ENCODE measurements at places on chromosomes 12 and 14.
A peak's percentile ranks its signal among the peaks of the same experiment; 100 is the strongest.

GRCh38 chr12:87847147-87847546 is 182.1 kb downstream of the C12orf50 start:
- DNase-seq, result no peak

DNA sequence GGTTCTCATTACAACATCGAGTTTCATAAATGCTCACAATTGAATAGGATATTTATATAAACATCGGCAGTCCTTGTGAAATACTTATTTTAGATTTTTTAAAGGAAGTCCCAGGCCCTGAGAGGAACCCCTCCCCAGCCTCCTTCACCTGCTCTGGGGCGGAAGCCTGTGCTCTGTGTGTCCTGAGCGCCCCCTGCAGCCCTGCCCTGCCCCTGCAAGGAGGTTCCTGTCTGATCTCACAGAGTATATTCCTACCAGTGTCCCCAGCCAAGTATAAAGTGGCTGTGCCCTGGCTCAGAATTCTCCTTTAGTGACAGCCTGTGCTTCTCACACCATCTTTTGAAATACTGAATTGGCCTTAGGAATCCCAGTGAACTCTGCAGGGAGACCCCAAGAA is 659.5 kb downstream of the TMEM121 start:
- peak; percentile 61 for DNase-seq

- DNase-seq, result no peak
Observed at GRCh38 chr12:112939761-112940381, 1.6 kb downstream of the OAS3 start.

DNA sequence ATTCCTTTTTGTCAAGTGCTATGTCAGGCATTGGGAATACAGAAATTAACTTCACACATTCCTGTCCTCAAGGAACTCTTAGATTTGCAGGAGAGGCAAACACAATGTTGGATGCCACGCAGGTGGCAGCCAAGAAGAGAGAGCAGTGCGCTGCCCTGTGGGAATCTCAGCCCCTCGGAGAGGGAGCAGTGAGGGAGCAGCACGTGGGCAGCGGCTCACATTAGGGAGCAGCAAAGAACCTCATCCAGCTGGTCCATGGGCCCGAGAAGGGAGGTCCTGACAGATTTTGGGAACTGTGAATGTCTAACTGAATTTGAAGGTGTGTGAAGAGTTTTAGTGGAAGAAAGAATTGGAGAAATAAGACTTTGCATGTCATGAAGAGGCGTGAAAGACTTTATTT is 47.2 kb upstream of the EVL start:
- DNase-seq, result no peak

DNA sequence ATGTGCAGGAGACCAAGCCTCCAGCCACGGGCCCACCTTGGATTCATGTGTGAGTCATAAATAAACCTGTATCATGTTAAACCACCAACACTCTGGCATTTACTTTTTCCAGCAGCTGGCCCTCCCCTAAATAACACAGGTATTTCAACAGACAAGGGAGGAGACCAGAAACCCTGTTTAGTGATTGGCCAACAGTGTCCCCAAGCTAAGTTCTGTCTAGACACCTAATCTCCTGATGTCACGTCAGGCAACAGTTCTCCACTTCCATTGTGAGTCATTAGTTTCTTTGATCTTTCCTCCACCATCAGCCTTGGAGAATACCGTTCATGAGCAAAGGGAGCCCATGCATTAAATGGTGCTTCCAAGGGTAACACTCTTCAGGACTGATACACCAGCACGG is 196.9 kb downstream of the TMEM132C start:
- no peak for DNase-seq

GRCh38 chr14:68016255-68016914 is 196.8 kb downstream of the RAD51B start:
- DNase-seq, result no peak

GRCh38 chr12:80802652-80803400 is 86.1 kb downstream of the MYF5 start:
- DNase-seq, result no peak

GRCh38 chr12:92108651-92109050 is 37.0 kb downstream of the BTG1 start:
- DNase-seq, result no peak

DNA sequence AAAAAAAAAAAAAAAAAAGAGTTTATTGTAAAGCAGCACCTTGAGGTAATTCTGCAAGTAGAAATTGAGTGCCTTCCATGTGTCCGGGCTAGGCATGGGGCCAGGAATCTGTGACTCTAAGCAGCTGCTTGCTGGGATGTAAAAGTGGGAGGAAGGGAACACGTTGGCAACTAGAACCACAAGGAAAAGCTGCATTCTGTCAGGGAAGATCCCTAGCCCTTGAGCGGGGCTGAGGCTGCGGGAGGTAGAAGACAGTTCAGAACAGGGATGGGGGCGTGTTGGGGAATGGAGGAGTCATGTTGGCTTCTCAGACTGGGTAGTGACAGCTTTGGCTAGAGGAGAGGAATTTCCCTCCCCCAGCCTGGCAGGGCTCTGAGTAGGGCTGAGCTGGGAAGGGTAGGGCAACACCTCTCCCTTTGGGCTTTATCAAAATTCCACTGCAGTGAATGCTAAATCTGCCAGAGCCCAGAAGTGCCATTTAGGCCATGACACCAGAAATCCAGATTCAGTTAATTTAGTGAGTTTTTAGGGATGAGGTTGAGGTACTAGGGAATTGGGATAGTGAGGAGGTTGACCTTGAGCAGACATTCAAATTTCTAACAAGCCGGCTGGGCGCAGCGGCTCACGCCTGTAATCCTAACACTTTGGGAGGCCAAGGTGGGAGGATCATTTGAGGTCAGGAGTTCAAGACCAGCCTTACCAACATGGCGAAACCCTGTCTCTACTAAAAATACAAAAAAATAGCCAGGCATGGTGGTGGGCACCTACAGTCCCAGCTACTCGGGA is 3.4 kb upstream of the TRAFD1 start:
- no peak for DNase-seq

- no peak for DNase-seq
Observed at GRCh38 chr14:75208843-75209242, 32.4 kb upstream of the TMED10 start.

DNA sequence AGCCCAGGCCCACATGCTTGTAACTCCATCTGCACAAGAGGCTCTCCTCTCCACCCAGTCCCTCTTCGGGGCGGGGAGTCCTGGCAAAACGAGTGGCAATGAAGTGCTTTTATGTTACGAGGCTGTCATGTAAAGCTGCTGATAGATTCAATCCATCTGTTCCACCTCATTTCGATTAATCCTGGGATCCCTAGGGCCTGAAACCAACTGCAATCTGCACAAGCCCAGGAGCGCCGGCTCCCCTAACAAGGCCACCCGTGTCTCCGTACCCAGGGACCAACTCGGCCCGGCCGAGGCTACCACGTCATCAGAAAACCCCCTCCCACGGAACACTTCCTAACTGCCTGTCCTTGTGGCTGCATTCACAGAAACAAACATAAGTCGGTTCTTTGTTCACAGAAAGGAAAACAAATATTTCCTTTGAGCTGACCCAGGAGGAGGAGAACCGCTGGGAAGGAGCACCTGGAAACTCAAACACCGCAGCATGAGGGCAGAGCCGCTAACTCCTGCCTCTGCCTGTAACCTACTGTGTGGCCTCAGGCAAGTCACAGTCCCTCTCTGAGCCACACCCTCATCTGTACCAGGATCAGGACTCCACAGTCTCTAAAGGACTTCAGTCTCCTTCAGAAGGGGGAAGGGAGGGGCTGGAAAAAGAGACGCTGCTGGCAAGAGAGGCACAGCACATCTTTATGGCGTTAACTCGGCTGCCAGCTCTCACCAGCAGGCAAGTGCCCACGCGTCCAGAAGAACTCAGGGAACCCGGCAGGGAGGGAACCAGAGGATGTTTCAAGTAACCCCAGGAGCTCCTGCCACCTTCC is 47.8 kb downstream of the CCDC88C start:
- no peak for DNase-seq

DNA sequence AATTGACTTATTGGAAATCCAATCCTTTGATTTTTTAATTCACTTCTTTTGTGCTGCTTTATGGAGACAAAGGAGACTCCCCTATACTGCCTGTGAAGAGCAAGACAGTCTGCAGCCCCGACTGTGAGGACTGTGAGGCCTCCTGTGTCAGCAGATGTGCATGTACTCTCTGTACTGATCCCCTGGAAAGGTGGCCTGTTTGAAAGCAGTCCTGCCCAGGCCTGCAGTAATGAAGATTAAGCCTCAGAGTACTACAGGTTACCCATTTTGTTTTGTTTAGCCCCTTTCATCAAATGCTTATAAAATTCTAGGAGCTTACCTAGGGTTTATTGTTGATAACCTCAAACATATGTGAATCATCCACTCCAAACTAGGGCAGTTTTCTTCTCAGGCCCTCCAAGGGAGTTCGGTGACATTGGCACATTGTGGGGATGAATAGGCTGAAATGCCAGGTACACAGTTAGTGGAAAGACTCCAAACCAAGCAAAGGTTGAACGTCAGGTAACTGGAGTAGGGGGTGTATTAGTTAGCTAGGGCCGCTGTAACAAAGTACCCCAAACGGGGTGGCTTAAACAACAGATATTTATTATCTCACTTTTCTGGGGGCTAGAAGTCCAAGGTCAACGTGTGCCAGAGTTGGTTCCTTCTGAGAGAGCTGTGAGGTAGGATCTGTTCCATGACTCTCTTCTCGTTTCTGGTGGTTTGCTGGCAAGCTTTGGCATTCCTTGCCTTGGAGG is 208.7 kb upstream of the BCL2L14 start:
- no peak for DNase-seq

DNA sequence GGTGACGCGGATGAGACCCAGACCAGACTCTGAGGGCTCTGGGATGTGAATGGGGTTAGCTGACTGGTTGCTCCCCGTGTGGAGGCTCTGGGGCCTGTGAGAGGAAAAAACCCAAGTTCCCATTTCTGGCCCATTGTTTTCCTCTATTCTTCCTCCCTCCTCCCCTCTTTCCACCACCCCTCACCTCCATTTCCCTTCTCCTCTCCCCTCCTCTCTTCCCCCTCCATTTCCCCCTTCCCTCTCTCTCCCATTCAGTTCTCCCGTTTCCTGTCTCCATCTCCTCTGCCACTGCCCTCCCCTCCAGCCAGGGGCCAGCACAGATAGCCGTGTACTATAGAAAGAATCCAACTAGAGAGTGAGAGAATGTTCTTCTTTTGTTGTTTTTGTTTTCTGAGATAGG is 12.6 kb upstream of the PRPH start:
- DNase-seq, result no peak

DNA sequence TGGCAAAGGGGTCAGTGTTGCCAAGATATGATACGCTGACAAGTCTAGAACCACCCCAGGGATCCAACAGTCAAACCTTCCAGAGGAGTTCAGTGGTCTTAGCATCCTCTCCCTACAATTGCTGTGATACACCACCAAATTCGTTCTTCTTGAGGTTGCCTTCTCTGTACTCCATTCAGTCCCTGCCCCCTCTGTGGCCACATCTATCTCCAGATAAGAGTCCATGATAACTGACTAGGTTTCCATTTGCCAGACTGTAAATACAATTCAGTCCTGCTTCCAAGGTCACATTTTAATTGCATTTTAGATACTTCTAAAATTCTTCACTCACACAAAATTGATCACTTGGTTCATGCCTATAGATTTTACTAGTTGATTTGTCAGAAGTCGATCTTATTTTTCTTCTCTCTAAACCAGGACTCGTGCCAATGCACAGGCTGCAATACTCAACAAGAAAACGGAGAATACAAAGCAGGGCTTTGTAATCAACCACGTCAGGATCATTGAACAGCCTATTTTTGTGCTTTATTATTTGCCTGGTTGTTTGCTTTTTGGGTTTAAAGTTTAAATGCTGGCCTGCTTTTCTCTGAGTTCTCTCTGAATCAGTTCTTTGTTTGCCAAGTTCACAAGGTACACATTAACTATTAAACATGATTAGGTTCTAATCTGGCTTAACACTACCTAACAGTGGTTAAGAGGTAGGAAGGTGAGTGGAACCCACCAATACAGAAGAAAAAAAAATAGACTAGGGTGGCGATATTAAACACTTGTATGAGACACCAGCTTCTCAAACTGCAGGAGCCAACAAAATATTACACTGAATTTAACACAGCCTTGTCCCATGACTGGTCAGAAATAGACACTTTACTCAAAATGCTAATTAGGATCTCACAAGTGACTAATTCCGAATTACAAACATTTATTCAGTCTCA is 5.3 kb upstream of the TSPAN8 start:
- no peak for DNase-seq

GRCh38 chr12:19547271-19547671 is 108.0 kb downstream of the AEBP2 start:
- no peak for DNase-seq
